CD8-positive, alpha-beta memory T cell (primary cell): ENCODE measurements at places on chromosomes 4 and X. TPM values are rescaled to one million over a fixed set of nuclear protein-coding genes. Genes with fewer than 3 reads are reported as not detected.

Gene ALB
- not detected for total RNA-seq

Gene LEF1
- 53.2 TPM for total RNA-seq

Gene HERC6
- total RNA-seq: 5.4 TPM

Gene GAB3
- total RNA-seq: 6.2 TPM

Gene CISD2
- 43.7 TPM for total RNA-seq

Gene PABPC1L2A
- total RNA-seq: not detected

Gene RHOXF2
- not detected for total RNA-seq

Gene MAGEC2
- not detected for total RNA-seq

Gene IL9R
- total RNA-seq: 3.9 TPM

Gene GAGE12D
- total RNA-seq: not detected

Gene DHRSX
- 25.3 TPM for total RNA-seq

Gene MAPK10
- not detected for total RNA-seq

Gene ELOVL6
- total RNA-seq: 4.3 TPM

Gene TMEM150C
- total RNA-seq: not detected

- no peak for DNase-seq
Observed at GRCh38 chrX:11666952-11667685, 1.4 kb upstream of the ARHGAP6 start.

DNA sequence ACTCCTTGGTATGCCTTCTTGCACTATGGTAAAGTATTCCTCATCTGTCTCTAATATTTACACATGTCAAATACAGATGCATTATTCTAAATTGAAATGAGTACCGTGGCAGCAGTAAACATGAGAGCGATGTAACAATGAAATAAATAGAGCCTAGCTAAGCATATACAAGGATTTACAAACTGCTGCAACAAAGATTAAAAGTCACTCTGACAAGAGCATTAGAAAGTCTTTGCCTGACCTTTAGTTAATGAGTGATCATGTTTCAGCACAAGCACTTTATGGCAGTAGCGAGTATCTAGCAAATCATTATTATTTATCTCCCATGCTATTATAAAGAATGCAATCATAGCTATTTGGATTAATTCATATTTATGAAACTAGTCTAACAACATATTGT lies 547.0 kb upstream of the NDST4 start:
- no peak for DNase-seq

GRCh38 chr4:6275898-6276806 lies 6.5 kb downstream of the WFS1 start:
- DNase-seq: no peak

- no peak for DNase-seq
Observed at GRCh38 chr4:187276736-187277408, 553.2 kb upstream of the FAT1 start.

DNA sequence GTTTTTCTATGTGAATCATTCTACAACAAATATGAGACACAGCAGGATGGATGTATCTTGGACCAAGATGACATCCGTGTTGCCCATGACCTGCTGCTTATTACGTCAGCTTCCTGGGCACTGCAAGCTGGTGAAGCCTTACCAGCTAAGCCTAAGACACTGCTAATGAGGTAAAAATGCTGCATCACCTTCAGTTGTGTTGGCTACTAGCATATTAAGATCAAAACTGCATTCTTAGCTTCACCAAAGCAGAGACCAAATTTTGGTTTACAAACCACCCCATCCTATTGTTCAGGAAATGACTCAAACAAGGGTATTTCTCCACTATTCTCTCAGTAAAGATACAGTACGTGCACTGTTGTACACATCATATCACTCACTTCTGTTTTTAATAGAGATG lies 50.3 kb downstream of the MAML3 start:
- no peak for DNase-seq

GRCh38 chr4:113064244-113064643 lies 14.8 kb downstream of the ANK2 start:
- no peak for DNase-seq

DNA sequence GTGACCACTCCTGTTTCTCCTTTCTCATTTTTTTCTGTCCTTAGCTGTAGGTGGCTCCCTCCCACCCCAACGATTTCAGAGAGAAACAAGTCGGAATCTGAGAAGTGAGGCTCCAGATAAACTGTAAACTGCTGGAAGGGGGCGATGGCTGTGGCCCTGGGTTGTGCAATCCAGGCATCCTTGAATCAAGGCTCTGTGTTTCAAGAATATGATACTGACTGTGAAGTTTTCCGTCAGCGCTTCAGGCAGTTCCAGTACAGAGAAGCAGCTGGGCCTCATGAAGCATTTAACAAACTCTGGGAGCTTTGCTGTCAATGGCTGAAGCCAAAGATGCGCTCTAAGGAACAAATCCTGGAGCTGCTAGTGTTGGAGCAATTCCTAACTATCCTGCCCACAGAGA lies 37.7 kb downstream of the ETDC start:
- no peak for DNase-seq

- no peak for DNase-seq
Observed at GRCh38 chr4:150854600-150854999, 160.5 kb downstream of the LRBA start.

DNA sequence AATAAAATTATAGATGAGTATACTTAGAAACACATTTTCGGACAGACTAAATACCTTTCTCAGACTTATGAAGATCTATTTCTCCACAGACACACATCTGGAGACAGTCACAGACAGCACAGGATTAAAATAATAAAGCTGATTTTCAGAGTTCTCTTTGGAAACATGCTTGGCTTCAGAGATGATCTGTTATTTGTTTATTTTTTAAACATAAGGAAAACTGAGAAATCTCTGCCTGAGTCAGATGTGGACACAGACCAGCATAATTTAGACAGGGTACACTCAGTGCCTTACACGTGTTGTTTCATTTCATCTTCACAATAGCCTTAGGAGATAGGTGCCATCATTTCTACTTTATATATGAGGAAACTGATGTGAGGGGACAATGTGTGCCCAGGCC lies 92.1 kb downstream of the SLC9A7 start:
- DNase-seq: no peak

DNA sequence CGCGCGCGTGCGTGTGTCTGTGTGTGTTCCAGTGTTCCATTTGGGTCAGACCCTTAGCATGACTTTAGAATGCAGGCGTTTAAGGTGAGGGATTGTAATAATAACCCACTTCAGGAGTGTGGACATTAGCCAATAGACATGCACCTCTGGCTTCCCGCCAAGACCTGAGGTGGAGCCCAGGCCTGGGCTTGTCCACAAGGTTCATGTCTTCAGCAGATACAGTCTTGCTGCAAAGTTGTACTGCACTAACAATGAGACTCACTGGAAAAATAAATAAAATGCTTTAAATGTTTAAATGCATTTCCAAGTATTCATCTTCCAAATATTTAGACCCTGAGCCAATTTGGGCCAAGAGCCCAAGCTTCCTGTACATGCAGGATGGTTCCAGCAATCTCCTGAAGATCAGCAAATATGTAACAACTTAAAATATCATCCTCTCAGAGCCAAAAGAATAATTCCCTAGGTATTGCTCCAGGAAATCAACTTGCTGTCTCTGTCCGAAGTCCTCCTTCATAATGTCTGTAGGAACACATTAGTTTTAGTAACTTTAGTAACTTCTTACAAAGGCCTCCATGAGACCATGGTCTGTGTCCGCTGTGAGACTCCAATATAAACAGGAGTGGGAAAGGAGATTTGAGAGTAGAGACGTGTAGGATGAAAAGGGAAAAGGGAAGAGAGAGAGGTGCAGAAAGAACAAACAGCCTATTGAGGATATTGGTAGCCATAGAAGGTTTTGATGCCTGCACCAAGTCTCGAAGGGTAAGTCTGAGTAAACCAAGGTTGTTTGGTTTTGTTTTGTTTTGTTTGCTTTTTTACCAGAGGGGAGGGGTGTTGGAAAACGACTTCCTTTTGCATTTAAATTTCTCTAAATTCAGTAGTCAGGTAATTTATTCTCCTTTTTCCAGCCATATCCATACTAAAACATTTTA lies 98.5 kb upstream of the KLF3 start:
- DNase-seq: no peak

GRCh38 chrX:130049821-130050220 lies 60.5 kb downstream of the ELF4 start:
- DNase-seq: no peak

GRCh38 chr4:109126856-109127255 lies 175.6 kb downstream of the COL25A1 start:
- no peak for DNase-seq

- no peak for DNase-seq
Observed at GRCh38 chrX:19875050-19875431, 12.4 kb downstream of the SH3KBP1 start.

GRCh38 chr4:115763051-115763450 lies 649.6 kb upstream of the NDST4 start:
- DNase-seq: no peak

DNA sequence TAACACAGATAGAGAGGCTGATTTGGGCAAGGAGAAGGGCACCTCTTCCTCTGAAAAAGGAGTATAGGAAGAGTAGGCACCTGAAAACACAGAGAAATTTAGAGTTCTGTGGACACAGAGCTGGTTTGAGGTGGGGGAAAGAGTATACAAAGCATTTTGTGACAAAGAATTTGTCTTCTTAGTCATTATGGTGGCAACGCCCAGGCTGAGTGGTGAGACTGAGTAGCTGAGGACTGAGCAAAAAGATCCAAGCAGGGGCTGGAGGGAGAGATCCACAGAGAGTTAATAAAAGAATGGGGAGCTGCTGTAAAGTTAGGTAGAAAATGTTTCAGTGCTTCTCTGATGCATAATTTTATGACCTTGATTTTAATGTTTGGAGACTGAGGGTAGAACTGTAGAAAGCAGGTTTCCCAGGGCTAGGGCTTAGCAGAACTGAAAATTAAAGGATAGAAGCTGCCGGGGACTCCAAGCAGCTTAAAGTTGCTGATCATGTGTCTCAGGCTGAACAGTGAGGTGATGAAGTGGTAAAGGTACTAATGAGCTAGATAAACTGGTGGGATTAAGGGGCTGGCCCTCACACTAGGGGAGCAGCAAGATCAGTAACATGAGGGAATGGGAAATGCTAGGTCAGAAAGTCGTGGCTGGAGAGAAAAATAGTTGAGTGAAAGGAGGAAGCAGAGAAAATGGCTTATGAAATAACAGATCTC lies 118.9 kb downstream of the CEP44 start:
- no peak for DNase-seq

GRCh38 chr4:176036585-176037205 lies 28.9 kb upstream of the WDR17 start:
- no peak for DNase-seq

DNA sequence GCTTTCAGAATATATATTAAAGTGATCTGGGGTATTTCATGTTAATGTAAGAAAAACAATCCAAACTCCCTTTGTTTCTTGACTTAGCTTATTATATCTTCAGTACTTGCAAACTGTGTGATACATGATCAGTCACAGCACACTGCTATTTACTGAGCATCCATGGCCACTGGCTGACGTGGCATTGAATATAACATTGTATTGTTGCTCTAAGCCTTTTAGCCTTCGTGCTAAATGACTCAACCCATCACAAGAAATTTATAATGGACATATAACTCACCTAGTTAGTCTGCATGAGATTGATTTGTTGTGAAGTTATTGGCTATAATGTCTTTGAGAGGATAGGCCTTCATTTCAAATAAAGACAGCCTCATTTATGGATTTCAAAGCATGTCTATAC lies 642.6 kb downstream of the IL1RAPL1 start:
- no peak for DNase-seq

GRCh38 chr4:8871417-8872401 lies at the start of gene HMX1:
Gene HMX1, minus strand, starts transcription at chr4:8871839. Its CDS starts 225 bp downstream, at chr4:8871614.
- no peak for DNase-seq

- DNase-seq: peak; percentile 21
Observed at GRCh38 chrX:103585411-103586313, at the start of gene TCEAL4. Gene TCEAL4, plus strand, starts transcription at chrX:103585515. Its CDS starts 1,161 bp downstream, at chrX:103586676.

DNA sequence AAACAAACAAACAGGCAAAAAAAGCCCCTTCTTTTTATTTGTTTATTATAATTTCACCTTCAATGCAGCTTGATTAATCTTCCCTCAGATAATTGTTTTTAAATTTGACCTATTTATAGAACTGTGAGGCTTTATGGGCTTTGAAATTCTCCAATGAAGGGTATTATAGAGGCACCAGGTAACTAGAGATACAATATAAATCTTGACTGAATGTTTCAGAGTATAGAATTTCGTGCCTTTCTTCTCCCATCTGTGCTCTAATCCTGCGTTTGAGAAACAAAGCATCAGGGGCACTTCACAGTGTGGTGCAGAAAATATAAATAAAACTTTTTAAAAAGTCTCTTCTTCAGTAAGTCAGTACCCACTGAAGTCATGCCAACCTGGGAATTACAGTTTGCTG lies 120.9 kb downstream of the ANKRD50 start:
- DNase-seq: no peak
